ENCODE measurements at places on chromosomes 13 and 19.

DNA sequence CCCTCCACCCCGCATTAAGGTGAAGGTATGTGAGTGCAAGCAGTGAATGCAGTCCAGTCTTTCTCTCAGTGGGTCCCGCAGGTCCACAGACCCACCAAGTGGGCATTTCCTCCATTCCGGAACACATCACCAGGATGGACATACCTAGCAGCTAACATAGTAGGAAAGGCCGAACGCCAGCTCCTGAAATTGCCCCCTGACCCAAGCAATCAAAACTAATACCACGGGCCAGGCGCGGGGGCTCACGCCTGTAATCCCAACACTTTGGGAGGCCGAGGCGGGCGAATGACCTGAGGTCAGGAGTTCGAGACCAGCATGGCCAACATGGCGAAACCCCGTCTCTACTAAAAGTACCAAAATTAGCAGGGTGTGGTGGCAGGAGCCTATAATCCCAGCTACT, 71.7 kb upstream of the VSTM2B start:
- H3K4me3 ChIP-seq = no peak overlapping the region
- H3K4me1 ChIP-seq = no peaks in the 10 kb centered on the region
- H3K27me3 ChIP-seq = no peaks in the 10 kb centered on the region
- DNase-seq = no peak

DNA sequence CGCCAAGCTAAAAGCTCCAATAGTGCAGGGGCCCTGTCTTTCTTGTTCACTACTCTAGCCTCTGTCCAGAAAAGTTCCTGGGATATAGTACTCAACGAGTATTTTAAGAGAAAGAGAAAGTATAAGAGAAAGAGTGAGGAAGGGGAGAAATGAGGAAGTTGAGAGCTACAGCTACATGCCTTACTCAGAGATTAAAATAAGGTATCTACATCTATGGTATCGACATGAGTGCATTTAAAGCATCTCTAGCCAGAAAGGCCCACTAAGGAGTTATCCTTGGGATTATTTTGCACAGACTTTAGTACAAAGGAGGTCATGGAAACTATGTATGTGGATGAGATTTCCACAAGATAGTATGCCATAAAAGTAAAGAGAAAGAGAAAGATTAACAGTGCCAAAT, 28.5 kb downstream of the MYCBP2 start:
- peaks cover 3% of the 10 kb centered on the region for H3K4me1 ChIP-seq
- DNase-seq = no peak
- no peak overlapping the region for H3K4me3 ChIP-seq
- H3K27me3 ChIP-seq = peaks cover 2% of the 10 kb centered on the region

GRCh38 chr19:35154525-35155406, at the start of gene FXYD5:
Gene FXYD5 (plus strand): TSS chr19:35154735. CDS start chr19:35155551, 816 bp downstream.
- peaks cover 6% of the 10 kb centered on the region for H3K4me1 ChIP-seq
- no peak within 1 kb of the TSS for H3K27ac ChIP-seq
- peak; percentile 55 for DNase-seq
- peak within 1 kb of the TSS; percentile 83 for H3K4me3 ChIP-seq

- DNase-seq = no peak
- H3K4me3 ChIP-seq = no peak overlapping the region
Measured at GRCh38 chr13:44030615-44031014, 150.9 kb downstream of the LACC1 start.

- no peaks in the 10 kb centered on the region for H3K36me3 ChIP-seq
- DNase-seq = no peak
- no peak overlapping the region for H3K4me3 ChIP-seq
- peaks cover 8% of the 10 kb centered on the region for H3K4me1 ChIP-seq
- no peaks in the 10 kb centered on the region for H3K27me3 ChIP-seq
- no peak overlapping the region for H3K27ac ChIP-seq
Measured at GRCh38 chr13:48526286-48526685, 6.6 kb downstream of the RCBTB2 start.

- H3K4me3 ChIP-seq = peak overlapping the region; percentile 38
- H3K4me1 ChIP-seq = peaks cover 14% of the 10 kb centered on the region
- H3K27me3 ChIP-seq = peaks cover 12% of the 10 kb centered on the region
- H3K36me3 ChIP-seq = peaks cover 11% of the 10 kb centered on the region
- H3K27ac ChIP-seq = no peak overlapping the region
- DNase-seq = peak; percentile 50
Measured at GRCh38 chr19:19259741-19260140, 13.4 kb downstream of the TM6SF2 start.

GRCh38 chr19:49393881-49394280, 5.8 kb downstream of the KASH5 start:
- peaks cover 16% of the 10 kb centered on the region for H3K4me1 ChIP-seq
- no peak overlapping the region for H3K4me3 ChIP-seq
- peaks cover 4% of the 10 kb centered on the region for H3K36me3 ChIP-seq
- peaks cover 2% of the 10 kb centered on the region for H3K27me3 ChIP-seq
- H3K27ac ChIP-seq = no peak overlapping the region

DNA sequence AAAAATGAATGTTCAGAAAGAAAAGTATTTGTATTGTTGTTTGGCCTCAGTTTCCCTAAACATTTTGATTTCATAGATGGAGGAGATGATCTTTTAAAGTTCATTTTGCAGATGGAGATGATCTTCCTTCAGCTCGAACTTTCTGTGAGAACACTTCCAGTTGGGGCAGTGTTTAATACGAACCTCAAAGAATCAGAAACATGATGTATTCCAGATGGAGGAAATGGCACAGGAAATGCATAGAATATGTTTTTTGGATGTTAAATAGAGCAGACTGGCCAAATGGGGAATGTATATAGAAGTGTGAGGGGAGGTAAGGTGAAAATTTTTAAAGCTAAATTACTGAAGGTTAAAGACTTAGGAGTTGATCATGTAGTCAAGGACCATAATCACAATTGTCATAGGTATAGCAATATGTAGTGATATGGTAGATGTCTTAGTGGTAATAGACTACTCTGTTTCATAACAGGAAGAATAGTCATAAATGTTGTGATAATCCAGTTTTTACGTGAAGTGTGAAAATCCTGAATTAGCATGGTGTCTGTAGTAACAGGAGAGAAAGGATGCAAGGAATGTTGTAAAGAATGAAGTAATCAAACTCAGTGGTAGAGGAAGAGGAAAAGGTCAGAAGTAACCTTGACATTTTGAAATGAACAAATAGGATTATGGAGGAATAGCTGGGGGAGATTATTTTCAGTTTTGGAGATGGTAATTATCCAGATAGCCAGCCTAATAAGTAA, 5.1 kb downstream of the RAP2A start:
- no peaks in the 10 kb centered on the region for H3K36me3 ChIP-seq
- peaks cover 9% of the 10 kb centered on the region for H3K4me1 ChIP-seq
- peaks cover 3% of the 10 kb centered on the region for H3K27me3 ChIP-seq
- H3K4me3 ChIP-seq = no peak overlapping the region
- no peak for DNase-seq

DNA sequence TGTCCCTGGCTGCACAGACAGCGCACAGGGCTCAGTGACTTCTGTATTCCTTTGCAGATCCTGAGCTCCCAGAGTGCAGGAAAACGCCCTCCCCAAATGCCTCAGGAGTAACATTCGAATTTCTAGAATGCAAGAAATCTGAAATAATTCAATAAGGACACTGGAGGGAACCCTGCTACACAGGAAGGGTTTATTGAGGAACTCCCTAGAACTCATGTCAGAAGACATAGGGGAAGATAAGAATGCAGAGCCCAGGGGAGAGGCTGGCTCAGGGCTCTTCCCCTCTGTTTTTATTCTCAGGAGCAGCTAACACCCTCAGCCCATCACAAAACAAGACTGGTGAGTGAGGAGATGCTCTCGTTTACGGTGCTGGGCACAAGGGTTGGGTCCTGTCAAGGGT, 6.8 kb downstream of the LILRA1 start:
- no peaks in the 10 kb centered on the region for H3K36me3 ChIP-seq
- peaks cover 3% of the 10 kb centered on the region for H3K27me3 ChIP-seq
- H3K4me1 ChIP-seq = no peaks in the 10 kb centered on the region
- no peak overlapping the region for H3K27ac ChIP-seq
- DNase-seq = no peak
- no peak overlapping the region for H3K4me3 ChIP-seq

Measured in glutamatergic neuron (in vitro differentiated cells).